GM13977 (cell line): ENCODE measurements at places on chromosomes 7 and 10.

DNA sequence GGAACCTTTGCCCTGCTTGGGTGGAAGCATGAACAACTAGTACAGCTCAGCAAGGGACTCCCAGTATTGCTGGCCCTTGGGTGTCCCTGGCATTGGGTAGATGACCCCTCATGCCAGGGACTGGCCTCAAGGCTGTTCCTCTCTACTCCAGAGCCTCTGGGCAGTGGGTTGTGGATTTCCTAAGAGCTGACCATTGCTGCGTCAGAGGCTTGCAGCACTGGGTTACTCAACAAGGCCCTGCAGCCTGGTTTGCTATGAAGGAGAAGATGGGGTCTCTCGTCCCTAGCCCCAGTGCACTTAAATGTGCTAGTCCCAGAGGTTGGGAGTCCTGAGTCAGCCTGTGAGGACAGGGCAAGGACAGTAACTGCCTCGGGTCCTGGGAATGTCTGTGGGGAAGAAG is 2.5 kb downstream of the VSIR start:
- DNase-seq, result no peak

GRCh38 chr7:47181746-47182361 is 400.1 kb downstream of the TNS3 start:
- no peak for DNase-seq

DNA sequence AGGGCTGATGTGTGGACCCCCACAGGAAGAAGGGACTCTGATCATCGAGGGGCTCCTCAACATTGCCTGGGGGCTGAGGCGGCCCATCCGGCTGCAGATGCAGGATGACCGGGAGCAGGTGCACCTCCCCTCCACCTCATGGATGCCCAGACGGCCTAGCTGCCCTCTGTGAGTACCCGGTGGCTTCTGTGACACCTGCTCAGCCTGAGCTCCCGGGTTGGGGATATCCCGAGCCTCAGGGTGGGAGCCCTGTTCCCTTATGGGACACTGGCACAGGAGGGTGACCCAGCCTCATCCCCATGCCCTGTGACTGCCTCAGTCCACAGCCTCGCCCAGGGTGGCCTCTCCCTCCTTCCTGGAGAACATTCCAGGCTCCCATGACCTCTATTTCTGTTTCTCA is 3.9 kb upstream of the DEPP1 start:
- no peak for DNase-seq

DNA sequence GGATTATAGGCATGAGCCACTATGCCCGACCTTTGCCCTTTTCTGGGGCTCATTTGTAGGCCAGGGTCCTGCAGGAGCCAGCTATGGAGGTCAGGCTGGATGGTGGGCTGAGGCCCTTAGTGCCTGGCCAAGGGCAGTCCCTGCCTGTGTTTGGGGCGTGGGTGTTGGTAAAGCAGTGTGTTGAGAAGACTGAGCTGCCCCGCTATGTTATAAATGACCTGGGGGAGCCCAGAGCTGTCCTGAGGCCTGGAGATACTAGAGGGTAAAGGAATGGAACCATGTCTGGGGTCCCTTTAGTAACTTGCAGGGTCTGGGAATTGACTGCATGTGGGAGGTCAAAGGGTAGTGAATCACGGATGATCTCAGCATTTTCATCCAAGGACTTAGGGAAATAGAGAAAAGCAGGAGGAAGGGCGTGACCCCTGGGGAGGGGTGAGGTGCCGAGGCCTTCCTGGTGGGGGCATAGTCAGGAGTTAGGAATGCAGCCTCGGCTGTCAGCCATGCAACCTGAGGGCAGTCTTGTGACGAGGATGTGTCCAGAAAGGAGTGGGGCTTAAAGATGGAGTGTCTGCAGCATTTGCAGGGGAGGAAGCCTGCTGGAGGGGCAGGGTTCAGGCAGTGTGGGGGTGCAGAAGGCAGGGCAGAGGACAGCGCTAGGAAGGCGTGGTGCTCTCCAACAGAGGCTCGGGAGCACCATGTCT is 31.5 kb downstream of the TMEM248 start:
- no peak for DNase-seq

- DNase-seq, result no peak
These were observed 82.0 kb downstream of the FOXL3 start for GRCh38 chr7:371779-372545.

DNA sequence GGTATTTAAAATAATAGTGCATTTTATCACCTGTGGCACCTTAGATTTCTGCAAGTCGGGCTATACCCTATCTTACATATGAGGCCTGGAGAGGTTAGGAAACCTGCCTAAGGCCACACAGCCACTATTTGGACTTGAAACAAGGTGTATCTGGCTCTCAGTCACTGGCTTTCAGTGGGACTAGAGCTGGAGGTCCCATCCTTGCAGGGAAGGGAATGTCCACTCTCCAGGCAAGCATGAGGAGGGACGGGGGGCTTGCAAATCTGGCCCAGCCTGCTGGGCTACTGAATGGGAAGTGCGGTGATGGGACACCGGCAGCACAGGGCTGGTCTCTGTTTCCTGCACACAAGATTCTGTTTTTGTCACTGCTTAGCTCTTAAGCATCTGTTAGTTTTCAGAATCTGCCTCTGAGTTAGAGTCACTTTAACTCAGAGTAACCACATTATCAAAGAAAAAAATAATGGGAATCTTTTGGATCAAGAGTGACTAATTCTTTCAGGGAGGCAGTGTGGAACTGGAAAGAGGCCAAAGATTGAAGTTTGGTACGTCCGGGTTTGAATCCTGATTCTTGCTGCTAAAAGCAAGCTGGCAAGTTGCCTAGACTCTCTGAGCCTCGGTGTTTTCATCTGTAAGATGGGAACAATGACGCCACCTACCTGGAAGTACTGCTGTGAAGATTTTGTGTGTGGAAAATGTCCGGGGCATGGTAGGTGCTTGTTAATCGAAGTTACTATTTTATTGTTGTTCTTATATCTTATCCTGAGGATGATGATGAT is 33.8 kb upstream of the HABP2 start:
- no peak for DNase-seq
